Stimulated activated naive CD4-positive, alpha-beta T cell (primary cell): ENCODE measurements at places on chromosomes 6 and 20.

DNA sequence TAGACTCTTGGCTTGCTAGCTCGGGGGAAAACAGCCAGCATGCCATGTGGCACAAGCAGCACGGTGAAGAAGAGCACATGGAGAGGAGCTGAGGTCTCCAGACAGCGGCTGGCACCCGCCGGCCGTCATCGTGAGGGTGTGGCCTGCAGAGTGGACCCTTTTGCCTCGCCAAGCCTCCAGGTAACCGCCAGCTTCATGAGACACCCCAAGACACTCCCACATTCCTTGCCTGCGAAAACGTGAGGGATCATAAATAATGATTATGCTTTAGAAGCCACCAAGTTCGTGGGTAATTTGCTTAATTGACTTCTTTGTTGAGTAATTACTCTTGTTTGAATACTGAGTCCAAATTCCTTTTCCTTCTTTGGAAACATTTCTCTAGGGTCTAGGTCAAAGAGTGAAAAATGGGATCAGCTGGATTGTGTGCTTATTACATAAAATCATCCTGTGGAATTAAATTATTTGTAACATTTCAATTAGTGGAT, 23.2 kb downstream of the FAM50B start:
- DNase-seq = no peak

GRCh38 chr6:18081025-18081668, 41.3 kb downstream of the NHLRC1 start:
- DNase-seq = no peak

- DNase-seq = no peak
Observed at GRCh38 chr6:11623272-11623671, 85.7 kb downstream of the TMEM170B start.

DNA sequence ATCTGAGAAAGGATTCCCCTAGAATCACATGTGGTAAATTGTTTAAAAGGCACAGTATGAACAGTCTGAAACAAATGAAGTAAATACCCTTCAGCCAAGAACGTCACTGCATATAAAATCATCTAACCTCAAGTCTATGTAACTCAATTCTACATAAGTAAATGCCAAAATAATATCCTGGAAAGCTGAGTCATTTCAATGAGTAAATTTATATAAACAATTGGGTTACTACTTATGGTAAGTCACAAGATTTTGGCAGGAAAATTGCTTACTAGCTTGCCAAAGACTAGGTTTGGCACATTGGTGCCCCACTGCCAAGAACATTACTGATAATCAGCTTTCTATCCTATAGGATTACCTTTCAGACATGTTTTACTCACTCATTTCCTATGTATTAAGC, 8.4 kb downstream of the GMDS start:
- no peak for DNase-seq

GRCh38 chr6:128690063-128690462, 169.7 kb upstream of the PTPRK start:
- no peak for DNase-seq

- no peak for DNase-seq
Observed at GRCh38 chr6:128672023-128672422, 151.6 kb upstream of the PTPRK start.

- no peak for DNase-seq
Observed at GRCh38 chr6:123715006-123715863, 78.5 kb upstream of the TRDN start.
